ENCODE measurements at places on chromosomes 6 and 20.

DNA sequence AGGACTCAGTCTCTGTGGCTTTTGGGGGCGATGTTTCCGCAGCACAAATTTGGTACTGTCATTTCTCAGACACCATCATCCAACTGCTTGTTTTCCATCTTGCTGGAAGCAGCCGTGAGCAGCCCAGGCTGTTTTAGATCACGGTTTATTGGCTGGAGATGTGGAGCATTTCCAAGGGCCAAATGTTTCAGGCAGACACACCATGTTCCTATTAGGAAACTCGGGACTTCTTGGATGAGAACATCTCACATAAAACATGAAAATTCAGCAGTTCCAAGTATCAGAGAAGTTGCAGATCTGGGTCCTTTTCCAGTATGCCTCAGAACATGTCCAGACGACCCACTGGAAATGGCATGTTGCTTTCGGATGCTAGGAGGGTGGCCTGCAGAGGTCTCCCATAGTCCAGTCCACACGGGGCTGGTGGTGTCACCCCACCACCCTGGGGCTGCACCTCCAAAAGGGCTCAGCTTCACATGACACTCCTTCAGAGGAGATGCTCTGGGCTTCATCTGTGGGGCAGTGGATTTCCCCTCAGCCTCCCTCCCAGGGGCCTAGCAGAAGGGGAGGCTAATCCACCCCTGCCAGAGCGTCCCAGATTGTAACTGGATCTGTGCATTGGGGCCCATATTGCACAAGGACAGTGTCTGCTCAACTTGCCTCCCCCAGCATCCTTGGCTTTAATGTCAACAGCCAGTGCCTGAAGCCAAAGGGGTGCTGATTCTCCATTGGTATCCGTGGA lies 176.3 kb downstream of the SCP2D1 start:
- no peak for DNase-seq
- no peak overlapping the region for H3K27ac ChIP-seq
- no peaks in the 10 kb centered on the region for H3K4me1 ChIP-seq
- H3K36me3 ChIP-seq: peaks cover 3% of the 10 kb centered on the region
- peaks cover 4% of the 10 kb centered on the region for H3K27me3 ChIP-seq
- H3K4me3 ChIP-seq: no peak overlapping the region

GRCh38 chr20:53639647-53640440 lies 46.2 kb upstream of the ZNF217 start:
- DNase-seq: no peak
- H3K4me1 ChIP-seq: peaks cover 44% of the 10 kb centered on the region
- no peaks in the 10 kb centered on the region for H3K27me3 ChIP-seq
- peak overlapping the region; percentile 93 for H3K27ac ChIP-seq
- no peak overlapping the region for H3K4me3 ChIP-seq
- peaks cover 9% of the 10 kb centered on the region for H3K36me3 ChIP-seq

GRCh38 chr6:39907871-39908575 lies 26.2 kb downstream of the MOCS1 start:
- no peak overlapping the region for H3K27ac ChIP-seq
- H3K36me3 ChIP-seq: peaks cover 9% of the 10 kb centered on the region
- no peaks in the 10 kb centered on the region for H3K4me1 ChIP-seq
- H3K4me3 ChIP-seq: no peak overlapping the region
- DNase-seq: no peak
- H3K27me3 ChIP-seq: peaks cover 29% of the 10 kb centered on the region

GRCh38 chr20:46357030-46357514 lies 48.8 kb upstream of the CDH22 start:
- H3K36me3 ChIP-seq: peaks cover 28% of the 10 kb centered on the region
- H3K27me3 ChIP-seq: no peaks in the 10 kb centered on the region
- peak overlapping the region; percentile 83 for H3K27ac ChIP-seq
- H3K4me1 ChIP-seq: peaks cover 65% of the 10 kb centered on the region
- H3K4me3 ChIP-seq: no peak overlapping the region

- no peak for DNase-seq
- no peaks in the 10 kb centered on the region for H3K27me3 ChIP-seq
- peaks cover 32% of the 10 kb centered on the region for H3K4me1 ChIP-seq
- peaks cover 90% of the 10 kb centered on the region for H3K36me3 ChIP-seq
Measured at GRCh38 chr6:24831771-24832716, 33.3 kb upstream of the ARMH2 start.

DNA sequence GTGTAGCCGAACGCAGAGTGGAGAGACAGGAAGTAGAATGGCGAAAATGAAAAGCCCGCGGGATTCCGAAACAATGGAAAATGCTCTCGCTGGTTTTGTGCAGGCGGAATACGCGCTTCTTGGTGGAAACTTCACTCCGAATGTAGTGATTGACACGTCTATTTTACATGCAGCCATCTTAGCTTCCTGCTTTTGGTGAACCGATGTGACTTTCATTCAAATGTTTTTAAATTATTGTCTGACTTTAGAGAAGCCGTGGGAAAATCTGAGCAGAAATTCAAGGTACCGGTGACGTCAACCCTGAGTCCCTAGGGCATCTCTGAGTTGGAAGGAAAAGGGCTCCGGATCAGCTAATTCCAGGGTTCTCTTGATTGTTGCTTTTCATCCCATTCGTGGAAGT lies 11.4 kb downstream of the GPX5 start:
- no peak overlapping the region for H3K4me3 ChIP-seq
- H3K4me1 ChIP-seq: peaks cover under 1% of the 10 kb centered on the region
- H3K27me3 ChIP-seq: peaks cover 94% of the 10 kb centered on the region
- peaks cover 5% of the 10 kb centered on the region for H3K36me3 ChIP-seq

DNA sequence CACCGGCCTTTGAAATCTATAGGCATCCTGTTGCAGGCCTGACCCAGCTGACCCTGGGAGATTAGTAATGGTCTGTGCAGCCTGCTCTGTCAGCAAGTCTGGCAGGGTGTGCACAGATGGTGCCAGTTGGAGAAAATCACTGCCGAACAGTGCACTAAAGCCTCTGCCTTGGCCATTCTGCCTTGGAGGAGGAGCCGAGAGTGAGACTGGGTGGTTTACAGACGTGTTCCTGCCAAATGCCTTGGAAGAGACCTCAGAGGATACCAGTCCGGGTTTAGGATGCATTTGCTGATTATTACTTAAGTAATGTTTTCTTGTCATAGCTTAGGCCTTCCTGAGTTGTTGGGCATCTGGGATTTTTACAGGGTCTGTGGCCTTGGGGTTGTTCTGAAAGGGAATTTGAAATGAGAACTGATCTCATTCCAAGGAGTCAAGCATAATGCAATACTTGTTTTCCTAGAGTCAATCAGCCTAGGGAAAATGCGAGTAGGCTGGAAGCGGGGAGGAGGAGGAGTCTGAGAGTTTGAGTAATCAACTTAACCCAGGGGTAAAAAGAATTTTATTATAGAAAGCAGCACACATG lies 292.1 kb downstream of the SOX4 start:
- no peaks in the 10 kb centered on the region for H3K36me3 ChIP-seq
- no peak overlapping the region for H3K4me3 ChIP-seq
- no peak for DNase-seq
- no peaks in the 10 kb centered on the region for H3K27me3 ChIP-seq
- H3K4me1 ChIP-seq: no peaks in the 10 kb centered on the region

- no peaks in the 10 kb centered on the region for H3K36me3 ChIP-seq
- no peak overlapping the region for H3K27ac ChIP-seq
- no peak for DNase-seq
- H3K4me3 ChIP-seq: no peak overlapping the region
- H3K27me3 ChIP-seq: no peaks in the 10 kb centered on the region
- no peaks in the 10 kb centered on the region for H3K4me1 ChIP-seq
Measured at GRCh38 chr6:66103954-66104353, 396.9 kb upstream of the EYS start.

DNA sequence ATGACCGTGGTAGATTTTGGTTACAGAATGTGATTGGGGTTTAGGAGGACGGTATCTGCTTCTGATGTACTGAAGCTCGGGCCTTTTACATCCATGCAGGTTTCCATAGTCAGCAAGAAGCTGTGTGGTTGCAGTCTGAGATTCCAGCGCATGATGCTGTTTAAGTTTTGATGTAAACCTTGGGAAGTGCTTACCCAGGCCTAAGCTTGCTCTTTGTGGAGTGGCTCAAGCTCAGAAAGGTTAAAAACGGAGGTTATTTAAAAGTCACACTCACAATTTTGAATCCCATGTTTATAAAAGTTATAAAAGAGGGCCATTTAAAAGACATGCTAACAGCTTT lies 121.4 kb downstream of the TIAM2 start:
- H3K4me1 ChIP-seq: no peaks in the 10 kb centered on the region
- no peak overlapping the region for H3K4me3 ChIP-seq
- no peak for DNase-seq
- H3K27me3 ChIP-seq: peaks cover 14% of the 10 kb centered on the region

GRCh38 chr20:63915471-63915870 lies 20.5 kb downstream of the DNAJC5 start:
- H3K4me3 ChIP-seq: no peak overlapping the region
- H3K4me1 ChIP-seq: peaks cover 21% of the 10 kb centered on the region
- H3K36me3 ChIP-seq: peaks cover 31% of the 10 kb centered on the region
- no peaks in the 10 kb centered on the region for H3K27me3 ChIP-seq
- no peak for DNase-seq

- peaks cover 10% of the 10 kb centered on the region for H3K4me1 ChIP-seq
- no peak for DNase-seq
- H3K27ac ChIP-seq: no peak overlapping the region
- no peaks in the 10 kb centered on the region for H3K36me3 ChIP-seq
- H3K4me3 ChIP-seq: no peak overlapping the region
- peaks cover under 1% of the 10 kb centered on the region for H3K27me3 ChIP-seq
Measured at GRCh38 chr6:11429577-11429976, 108.0 kb upstream of the TMEM170B start.

DNA sequence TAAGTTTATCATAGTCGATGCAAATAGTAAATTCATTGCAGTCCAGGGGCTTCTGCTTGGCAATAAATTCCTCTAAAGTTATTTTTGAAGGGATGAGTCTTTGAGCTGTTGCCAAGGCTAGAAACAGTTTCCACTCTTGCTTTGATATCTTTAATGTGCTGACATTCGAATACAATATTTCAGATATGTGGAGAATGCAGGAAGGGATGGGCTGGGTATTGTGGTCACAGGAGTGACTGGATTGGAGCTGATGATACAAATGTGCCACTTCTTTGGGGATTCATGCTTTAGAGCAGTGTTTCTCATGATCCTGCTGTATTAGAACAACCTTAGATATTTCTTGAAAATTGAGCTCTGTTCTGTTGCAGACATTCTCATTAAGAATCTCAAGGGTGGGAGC lies 139.0 kb downstream of the PRDM13 start:
- H3K4me3 ChIP-seq: no peak overlapping the region
- no peaks in the 10 kb centered on the region for H3K4me1 ChIP-seq
- peaks cover 38% of the 10 kb centered on the region for H3K27me3 ChIP-seq
- H3K36me3 ChIP-seq: no peaks in the 10 kb centered on the region

- peaks cover 26% of the 10 kb centered on the region for H3K36me3 ChIP-seq
- DNase-seq: no peak
- no peak overlapping the region for H3K4me3 ChIP-seq
- H3K27ac ChIP-seq: no peak overlapping the region
- H3K27me3 ChIP-seq: no peaks in the 10 kb centered on the region
Measured at GRCh38 chr20:57415771-57416170, 24.6 kb downstream of the RBM38 start.

GRCh38 chr6:168582571-168582981 lies 141.6 kb downstream of the SMOC2 start:
- H3K4me1 ChIP-seq: no peaks in the 10 kb centered on the region
- peaks cover 56% of the 10 kb centered on the region for H3K27me3 ChIP-seq
- H3K27ac ChIP-seq: no peak overlapping the region
- no peaks in the 10 kb centered on the region for H3K36me3 ChIP-seq

- H3K4me3 ChIP-seq: peak overlapping the region; percentile 82
- H3K27me3 ChIP-seq: no peaks in the 10 kb centered on the region
- H3K36me3 ChIP-seq: peaks cover 58% of the 10 kb centered on the region
- H3K27ac ChIP-seq: peak overlapping the region; percentile 97
- peaks cover 34% of the 10 kb centered on the region for H3K4me1 ChIP-seq
- DNase-seq: peak; percentile 38
Measured at GRCh38 chr6:26331218-26332073, 33.6 kb upstream of the BTN3A2 start.

GRCh38 chr6:5723841-5724691 lies 282.7 kb downstream of the NRN1 start:
- H3K27me3 ChIP-seq: no peaks in the 10 kb centered on the region
- no peaks in the 10 kb centered on the region for H3K36me3 ChIP-seq
- H3K4me3 ChIP-seq: no peak overlapping the region
- peaks cover 7% of the 10 kb centered on the region for H3K4me1 ChIP-seq

DNA sequence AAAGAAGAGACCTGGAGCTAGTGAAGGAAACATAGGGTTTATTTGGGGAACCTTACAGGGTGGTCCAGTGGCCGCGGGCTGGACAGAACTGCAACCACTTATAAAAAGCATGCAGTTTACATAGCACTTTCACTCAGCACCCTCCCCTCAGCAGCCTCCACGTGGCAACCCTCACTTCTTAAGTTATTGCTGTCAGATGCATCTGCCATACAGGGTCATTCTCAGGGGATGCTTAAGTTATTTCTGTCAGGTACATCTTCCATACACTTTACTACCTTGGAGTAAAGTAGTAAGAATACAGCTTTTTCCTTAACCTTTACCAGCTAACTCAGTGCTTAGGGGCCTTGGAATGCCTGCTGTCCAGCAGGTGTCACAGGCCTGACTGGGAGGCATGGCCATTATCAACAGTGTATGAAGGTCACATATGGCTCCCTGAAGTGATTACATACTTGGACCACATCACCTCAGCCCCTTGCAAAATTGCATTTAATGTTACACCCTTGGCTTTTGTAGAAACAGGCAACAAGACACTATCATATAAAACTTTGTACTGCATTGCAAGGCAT lies 2.0 kb upstream of the NOL7 start:
- DNase-seq: no peak
- H3K27me3 ChIP-seq: no peaks in the 10 kb centered on the region
- H3K4me3 ChIP-seq: no peak overlapping the region
- no peak overlapping the region for H3K27ac ChIP-seq
- peaks cover 31% of the 10 kb centered on the region for H3K36me3 ChIP-seq

DNA sequence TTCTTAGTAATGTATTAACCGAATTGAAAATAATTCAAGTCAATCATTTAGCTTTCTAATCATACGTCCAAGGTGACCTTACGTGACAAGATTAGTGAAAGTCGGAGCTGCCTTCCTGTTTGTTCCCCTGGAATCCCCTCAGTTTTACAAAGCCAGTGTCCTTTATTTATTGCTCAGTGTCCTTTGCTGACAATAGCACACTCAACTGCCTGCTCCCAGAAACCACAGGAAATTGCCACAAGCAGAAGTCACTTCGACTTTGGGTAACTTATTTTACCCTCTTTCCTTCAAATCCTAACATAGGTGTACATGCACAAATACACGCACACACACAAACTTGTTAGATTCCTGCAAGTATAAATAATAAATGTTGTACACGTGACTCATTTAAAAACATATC lies 1167.7 kb upstream of the ADGRB3 start:
- no peaks in the 10 kb centered on the region for H3K4me1 ChIP-seq
- no peak for DNase-seq
- no peak overlapping the region for H3K27ac ChIP-seq
- H3K27me3 ChIP-seq: no peaks in the 10 kb centered on the region
- peaks cover 2% of the 10 kb centered on the region for H3K36me3 ChIP-seq

DNA sequence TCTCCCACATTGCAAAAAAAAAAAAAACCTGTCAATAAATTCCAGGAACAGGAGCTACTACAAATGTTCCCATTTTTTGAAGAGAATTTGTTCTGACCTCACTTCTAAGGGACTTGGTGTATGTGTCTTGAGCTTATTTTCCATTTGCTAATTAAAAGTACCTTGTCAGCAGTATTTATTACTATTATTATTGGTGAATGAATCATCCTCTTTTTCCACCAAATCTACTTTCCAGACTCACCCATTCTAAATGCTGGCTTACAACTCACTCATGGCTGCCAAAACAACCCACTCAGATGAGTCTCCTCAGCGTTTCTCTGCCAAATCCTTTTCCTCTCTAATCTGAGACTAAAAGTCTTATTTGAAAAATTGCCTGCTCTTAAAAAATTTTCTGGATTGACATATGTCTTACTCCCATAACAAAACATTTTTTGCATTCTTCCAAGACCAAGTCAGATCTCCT lies 33.2 kb upstream of the TASP1 start:
- DNase-seq: no peak
- H3K27ac ChIP-seq: no peak overlapping the region
- no peaks in the 10 kb centered on the region for H3K36me3 ChIP-seq
- H3K27me3 ChIP-seq: peaks cover 56% of the 10 kb centered on the region
- no peaks in the 10 kb centered on the region for H3K4me1 ChIP-seq
- no peak overlapping the region for H3K4me3 ChIP-seq

Data from effector memory CD8-positive, alpha-beta T cell (primary cell).